ENCODE measurements at places on chromosomes 6 and 20.

DNA sequence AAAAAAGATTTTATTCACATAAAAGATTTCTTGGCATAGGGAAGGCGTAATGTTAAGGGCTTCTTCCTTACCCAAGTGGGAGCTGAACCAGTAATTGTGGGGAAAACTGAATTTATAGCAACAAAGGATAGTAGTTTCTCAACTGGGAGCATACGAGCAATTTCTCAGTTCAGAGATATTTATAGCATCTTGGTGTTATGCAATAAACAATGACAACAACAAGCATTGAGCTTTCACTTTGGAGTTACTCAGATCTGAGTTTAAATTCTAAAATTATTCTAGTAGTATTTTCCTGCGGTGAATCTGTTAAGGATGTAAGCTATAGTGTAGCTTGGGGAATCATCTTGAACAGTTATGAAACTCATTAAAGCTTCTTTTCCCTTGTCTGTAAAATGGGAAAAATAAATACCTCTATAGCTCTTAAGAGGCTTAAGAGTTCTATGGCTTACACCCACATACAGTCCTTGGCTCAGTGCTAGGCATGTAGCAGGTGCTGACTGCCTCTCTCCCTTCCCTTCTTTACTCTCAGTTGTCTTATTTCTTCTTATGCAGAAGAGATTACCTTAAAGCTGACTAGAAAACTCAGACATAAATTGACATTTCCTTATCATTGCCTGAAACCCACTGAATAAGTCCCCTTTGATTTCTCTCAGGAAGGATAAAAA is 58.8 kb downstream of the SAMD5 start:
- DNase-seq = no peak

DNA sequence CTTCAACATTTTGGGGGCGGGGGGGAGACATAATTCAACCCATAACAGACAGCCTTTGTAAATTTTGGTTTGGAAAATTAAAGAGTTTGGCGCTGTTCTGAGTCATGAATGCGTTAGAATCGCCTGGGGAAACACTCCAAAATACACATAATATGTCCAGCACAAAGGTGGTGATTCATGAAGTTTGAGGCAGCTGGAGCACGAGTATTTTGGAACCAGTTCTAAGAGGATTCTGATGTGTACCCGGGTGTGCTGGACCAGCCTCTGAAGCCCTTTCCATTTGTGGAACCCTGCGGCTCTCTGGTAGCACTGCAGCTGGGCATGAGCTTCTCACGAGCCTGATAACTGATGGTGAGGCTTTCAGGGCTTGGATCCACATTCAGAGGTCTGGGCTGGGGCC is 4.7 kb downstream of the GMPR start:
- DNase-seq = no peak

DNA sequence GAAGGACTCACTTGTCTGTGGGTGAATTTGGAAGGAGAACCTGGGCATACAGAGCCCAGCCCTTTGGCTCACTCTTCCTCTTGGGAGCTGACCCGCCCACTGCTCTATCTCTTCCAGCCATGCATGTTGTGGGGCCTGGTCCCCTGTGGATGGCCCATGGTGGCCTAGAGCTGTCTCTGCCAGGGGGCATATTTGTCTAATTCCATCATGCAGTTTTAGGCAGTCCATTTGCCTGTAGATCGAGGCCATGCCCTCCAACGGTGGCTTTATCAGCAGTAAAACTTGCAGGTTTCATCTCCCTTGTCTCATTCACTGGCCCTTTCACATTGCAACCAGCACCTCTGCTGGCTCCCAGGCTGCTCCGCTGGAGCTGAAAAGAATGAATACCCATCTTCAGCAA is 12.9 kb upstream of the EZR start:
- no peak for DNase-seq

DNA sequence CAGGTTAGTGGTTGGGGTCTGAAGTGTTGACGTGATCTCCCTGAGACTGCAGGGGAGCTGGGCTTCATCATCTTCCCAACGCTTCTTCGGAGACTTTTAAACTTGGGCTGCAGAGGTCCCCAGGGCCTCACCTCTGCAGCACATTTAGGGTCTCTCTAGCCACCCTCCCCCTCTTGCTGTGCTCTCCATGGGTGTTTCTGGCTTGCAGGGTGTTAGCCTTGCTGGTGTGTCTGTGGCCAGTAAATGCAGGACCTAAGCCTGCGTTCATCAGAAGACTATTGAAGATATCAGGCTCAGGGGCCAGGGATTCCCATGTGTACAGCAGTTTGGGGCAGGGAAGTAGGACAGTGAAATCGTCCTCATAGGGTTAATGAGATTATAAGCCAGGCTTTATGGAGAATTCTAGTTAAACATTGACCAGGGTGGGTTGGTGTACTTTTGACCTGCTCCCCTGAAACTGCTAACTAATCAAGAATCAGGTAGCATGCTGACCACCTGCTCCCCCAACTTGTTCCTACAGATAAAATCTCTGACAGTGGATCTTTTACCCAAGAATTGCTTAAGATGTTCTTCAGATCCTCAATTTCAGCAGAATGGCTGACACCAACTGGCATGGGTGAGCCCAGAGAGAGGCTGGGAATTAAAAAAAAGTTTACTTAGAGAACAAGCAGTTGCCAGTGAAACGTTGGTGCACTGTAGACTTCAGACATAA is 3.8 kb upstream of the DDO start:
- no peak for DNase-seq

DNA sequence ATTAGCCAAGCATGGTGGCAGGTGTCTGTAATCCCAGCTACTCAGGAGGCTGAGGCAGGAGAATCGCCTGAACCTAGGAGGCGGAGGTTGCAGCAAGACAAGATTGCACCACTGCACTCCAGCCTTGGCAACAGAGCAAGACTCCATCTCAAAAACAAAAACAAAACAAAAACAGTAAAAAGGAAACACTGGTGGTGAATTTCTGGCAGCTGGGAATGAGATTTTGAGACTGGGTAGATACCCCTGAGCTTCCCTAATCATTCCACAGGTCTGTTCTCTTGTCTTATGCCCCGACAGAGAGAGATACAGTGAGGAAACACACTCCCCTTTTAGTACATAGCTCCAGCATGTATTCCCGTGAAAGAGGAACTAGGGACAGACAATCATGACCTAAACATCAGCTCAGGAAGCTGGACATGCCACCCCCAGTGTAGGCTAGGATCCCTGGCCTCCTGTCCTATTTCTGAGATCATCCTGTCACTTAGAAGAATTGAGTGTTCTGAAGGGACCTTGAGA is 9.6 kb downstream of the MAN1A1 start:
- DNase-seq = no peak

- DNase-seq = peak; percentile 16
Measured at GRCh38 chr6:49551078-49551865, 804 bp downstream of the C6orf141 start.

- no peak for DNase-seq
Measured at GRCh38 chr6:153056308-153056707, 53.8 kb upstream of the MTRF1L start.

DNA sequence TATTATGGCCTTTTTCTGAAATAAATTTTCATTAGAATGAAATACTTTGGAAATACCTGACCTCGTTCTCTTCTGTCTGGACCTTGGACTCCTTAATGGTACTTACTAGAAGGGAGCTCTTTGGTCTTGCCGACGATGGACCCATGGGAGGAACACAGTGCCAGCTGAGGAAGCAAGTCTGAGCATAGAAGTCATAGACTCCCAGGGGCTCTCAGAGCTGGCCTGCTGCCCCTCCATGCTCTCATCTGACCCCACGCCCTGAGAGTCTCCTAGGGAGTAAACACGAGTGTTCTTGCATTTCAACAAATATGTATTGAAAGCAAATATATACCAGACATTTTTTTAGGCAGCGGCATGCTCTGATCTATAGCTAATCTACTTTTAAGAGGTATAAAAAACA is 87.8 kb downstream of the PLEKHG1 start:
- no peak for DNase-seq

DNA sequence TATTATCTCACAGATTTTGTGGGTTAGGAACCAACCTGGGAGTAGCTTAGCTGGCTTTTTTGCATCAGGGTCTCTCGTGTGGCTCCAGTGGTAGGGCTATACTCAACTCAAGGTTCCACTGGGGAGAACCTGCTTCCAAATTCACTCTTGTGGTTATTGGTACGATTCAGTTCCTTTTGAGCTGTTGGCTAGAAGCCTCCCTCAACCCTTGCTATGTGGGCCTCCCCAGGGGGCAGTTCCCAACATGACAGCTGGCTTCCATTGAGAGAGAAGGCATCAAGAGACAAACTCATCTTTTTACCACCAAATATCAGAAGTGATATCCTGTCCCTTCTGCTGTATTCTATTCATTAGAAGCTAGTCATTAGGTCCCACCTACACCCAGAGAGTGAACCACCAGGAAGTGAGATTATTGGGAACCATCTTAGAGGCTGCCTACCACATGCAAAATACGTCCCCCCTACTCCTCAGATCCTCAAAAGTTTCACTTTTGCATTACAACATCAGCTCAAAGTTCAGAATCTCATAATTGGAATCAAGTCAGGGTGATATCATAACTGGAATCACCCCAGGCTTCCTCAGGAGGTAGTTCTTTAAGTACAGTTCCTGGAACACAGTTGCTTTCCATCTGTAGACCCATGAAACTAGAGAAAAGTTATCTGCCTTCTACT is 30.9 kb downstream of the MKKS start:
- DNase-seq = no peak

DNA sequence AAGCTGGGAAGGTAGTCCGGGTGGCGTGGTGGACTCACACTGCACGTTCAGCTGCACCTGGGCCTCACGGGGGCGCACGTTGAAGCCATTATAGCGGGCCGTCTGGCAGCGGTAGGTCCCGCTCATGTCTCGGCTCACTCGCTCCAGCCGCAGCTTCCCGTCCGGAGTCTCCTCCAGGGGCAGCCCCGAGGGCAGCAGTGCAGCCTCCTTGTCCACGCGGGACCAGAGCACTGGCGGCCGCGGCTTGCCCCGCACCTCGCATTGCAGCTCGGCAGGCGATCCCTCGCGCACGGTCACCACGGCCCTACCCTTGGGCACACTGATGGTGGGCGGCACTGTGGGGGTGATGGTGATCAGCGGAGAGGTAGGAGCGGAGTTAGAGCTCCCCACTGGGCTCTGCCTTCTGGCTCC is 47.6 kb downstream of the MDGA1 start:
- peak; percentile 73 for DNase-seq

DNA sequence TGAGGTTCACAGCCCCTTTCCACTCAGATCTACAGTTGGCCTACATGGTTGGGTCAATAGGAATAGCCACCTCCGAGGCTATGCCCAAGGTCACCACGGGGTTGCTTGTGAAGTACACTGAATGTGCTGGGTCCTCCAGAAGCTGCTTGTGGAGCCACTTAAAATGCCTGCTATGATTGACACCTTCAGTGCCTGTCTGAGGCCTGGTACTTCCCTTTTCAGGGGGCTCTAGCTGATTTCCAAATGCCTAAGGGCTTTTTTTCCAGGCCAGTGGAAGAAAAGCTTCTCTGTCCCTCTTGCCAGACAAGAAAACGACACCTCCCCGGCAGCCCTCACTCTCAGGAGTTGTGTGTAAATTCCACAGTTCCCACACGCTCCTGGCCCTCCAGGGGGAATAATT is 6.3 kb upstream of the NXT1 start:
- no peak for DNase-seq

DNA sequence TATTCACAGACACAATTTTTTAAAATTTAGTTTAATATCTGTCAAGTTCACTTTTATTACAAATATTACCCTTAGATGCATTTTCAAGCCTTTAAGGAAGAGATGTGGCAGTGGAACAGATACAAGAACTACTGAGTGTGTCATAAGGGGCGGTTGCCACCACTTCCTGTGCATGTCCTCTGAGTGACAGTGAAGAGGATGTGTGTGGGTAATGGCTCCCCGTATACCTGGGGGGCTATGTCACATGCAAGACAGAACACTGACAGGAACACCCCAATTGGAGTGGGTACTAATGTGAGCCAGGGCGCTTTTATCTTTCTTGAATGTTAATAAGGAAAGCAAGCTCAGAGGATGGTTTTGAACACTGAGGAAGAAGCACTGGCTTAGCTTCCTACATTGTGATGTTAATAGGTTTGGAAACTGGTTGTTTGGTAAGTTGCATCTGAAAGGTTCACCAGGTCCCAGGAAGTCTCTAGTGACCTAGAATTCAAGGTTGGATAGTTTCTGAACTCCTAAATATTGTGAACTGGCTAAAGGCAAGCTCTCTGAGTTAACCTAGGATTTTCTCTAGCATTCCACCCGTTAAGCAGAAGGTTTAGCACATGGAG is 83.4 kb upstream of the ASF1A start:
- DNase-seq = peak; percentile 48

DNA sequence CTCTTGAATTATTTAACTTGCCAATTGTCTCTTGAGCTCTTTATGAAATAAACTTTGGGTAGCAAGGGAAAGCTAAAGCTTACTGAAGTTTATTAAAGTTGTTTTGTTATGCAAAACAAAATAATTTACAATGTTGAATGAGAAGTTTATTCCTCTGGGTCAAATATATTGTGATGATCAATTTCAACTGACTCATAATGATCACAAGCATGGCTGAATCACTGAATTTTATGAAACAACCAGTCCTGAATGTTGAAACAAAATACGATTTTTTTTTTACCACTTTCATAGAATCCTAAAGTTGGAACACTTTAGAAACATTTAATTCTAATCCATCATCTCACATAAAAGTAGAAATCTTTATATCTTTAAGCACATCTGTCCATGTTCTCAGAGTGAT is 110.3 kb downstream of the RWDD2A start:
- no peak for DNase-seq

- peak; percentile 72 for DNase-seq
Measured at GRCh38 chr6:106510090-106510970, 119.0 kb downstream of the RTN4IP1 start.

DNA sequence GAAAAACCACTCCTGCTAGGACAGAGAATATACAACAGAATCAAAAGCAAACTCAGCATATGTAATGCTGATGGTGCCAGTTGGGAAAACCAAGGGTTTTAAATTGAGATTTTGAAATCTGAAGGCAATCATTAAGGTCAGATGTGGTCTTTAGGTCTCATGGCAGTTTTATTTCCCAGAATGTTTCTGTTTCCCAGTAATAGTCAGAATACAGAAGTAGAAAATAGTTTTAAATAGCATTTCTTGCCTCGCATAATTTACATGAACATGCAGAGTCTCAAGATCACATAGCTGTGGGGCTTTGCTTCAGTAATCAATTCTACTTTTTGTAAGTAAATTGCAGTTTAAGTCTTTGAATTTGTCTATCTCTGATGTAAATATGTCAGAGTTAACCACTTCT is 58.1 kb downstream of the RNF144B start:
- no peak for DNase-seq

GRCh38 chr6:90168693-90169131 is 127.9 kb downstream of the BACH2 start:
- DNase-seq = no peak

GRCh38 chr6:48212501-48212900 is 101.5 kb upstream of the PTCHD4 start:
- no peak for DNase-seq

DNA sequence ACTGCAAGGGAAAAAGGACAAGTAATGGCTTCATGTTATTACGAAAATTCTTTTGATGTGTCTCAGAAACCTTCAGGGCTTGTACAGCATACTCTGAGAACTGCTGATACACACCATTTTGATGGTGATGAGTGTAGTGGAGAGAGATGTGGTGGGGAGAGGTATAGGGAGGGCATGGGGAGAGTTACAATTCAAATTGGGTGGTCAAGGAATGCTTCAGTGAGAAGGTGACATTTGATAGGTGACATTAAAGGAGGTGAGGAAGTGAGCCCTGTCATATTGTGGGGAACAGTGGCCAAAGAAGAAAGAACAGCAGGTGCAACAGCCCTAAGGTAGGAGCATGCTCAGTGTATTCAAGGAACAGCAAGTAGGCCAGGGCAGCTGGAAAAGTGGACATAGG is 318.9 kb downstream of the CLIC5 start:
- DNase-seq = no peak

- no peak for DNase-seq
Measured at GRCh38 chr6:167565884-167566599, 241.2 kb downstream of the TTLL2 start.

Measured in GM20000 (cell line).